ENCODE measurements at places on chromosomes 1 and 21.

DNA sequence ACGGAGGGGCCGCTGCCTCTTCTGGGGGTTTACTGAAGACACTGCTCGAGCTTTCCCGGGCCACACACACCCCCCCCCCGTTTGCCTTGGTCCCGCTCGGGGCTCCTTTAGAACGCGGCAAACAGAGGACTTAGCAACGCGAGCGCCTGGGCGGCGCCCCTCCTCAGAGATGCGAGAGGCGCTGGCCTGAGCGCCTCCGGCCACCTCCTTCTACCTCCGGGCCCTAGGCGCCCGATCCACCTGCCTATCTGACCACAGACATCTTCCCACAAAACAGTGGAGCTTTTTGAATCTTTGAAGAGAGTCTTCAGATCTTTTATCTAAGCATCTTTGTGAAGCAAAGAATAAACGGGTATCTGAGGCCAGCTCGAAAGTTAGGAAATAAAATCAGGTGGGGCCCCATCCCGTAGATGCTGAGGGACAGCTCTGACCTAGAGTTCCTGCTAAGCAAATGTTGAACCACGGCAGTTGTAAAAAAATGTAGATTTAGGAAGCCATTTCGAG, 436 bp upstream of the TTLL7 start:
- DNase-seq = peak; percentile 80

GRCh38 chr1:20266642-20267041, 24.0 kb upstream of the VWA5B1 start:
- no peak for DNase-seq

DNA sequence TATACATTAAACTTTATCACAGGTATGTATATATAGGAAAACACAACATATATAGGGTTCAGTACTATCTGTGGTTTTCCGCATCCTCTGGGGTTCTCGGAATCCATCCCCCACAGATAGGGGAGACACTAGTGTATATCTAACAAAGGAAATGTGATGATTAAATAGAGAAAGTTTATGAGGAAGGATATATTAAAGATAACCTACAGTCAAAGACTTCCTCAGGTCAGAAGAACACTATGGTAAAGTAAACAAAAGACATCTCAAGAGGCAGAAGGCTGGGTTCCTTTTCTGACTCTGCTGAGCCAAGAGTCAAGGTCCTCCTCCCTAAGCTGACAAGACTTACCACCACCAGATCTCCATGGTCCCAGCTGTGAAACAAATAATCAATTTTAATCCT, 12.1 kb downstream of the USP24 start:
- no peak for DNase-seq

DNA sequence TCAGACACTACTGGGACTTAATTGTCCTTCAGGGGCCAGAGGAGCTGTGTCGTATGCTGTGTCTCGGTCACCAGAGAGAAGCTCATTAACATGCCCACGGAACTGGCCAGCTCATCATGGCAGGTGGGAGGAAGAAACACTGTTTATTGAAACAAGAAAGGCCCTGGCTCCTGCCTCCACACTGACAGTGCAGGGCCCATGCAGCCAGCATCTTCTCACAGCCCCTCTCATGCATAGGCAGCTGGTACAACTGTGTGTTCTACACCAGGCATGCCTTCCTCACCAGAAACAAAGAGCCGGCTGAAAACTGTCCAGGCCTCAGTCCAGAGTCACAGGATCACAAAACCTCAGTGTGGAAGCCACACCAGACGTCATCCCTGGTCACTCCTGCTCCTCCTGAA, 106.0 kb downstream of the UBE2U start:
- DNase-seq = no peak

DNA sequence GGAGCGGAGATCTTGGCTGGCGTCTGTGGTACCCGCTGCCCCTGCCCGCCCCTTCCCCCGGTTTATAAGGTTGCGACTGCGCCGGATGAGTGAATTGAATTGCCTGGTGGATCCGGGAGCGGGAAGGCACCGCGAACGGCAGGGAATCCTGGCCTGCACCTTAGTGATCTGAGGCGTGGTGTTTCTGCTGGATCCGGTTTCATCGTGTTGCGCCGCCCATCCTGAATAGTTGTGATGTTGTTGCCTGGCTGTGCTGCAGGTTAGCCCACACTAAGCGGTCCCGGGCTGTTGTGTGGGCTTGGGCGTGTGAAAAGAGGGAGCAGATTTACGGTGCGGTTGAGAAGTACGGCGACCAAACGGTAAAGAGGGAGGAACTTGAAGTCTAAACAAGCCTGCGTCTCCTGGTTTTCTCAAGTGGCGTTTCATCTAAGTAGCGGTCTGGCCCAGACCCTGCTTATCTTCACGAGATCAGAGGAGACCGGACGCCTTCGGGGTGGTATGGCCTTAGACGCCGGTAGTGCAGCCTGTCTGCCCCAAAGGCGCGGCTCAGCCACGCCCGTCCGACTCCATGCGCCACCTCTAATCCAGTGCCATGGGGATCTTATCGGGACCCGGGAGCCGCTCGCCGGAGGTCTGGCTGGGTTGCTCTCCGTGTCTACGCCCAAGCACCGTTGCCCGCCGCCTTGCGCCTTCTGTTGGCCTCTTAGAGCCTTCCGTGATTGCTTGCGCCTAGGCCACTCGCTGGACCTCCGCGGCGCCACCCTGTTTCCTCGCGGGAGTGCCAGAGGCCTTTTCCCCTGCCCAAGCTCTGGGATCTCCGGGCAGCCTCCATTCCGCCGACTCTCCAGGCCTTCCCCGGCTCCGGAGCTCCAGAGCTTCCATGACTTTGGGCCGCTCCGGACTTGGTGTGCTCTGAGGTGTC, 87.5 kb upstream of the RHOU start:
- DNase-seq = peak; percentile 29

DNA sequence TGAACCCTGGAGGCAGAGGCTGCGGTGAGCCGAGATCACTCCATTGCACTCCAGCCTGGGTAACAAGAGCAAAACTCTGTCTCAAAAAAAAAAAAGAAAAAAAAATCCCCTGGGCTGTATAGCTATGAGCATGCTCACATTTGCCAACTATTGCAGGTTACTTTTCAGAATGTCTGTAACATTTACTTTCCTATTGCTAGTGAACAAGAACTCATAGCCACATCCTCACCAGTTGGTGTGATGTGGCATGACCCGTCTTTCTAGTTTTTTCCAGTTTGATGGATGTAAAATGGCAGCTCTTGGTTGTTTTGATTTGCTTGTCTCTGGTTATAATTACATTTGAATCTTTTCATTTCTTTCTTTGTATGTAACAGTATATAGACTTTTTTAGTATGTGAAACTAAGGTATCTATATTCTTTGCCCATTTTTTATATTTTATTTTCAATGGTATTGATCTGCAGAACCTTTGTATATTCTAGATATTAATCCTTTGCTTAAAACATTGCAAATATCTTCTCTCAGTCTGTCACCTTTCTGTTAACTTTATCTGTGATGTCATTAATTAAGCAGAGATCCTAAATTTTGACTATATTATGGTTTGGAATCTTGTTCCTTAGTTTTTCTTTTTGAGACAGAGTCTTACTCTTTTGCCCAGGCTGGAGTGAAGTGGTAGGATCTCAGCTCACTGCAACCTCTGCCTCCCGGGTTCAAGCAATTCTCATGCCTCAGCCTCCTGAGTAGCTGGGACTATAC, 11.6 kb downstream of the MED18 start:
- no peak for DNase-seq

DNA sequence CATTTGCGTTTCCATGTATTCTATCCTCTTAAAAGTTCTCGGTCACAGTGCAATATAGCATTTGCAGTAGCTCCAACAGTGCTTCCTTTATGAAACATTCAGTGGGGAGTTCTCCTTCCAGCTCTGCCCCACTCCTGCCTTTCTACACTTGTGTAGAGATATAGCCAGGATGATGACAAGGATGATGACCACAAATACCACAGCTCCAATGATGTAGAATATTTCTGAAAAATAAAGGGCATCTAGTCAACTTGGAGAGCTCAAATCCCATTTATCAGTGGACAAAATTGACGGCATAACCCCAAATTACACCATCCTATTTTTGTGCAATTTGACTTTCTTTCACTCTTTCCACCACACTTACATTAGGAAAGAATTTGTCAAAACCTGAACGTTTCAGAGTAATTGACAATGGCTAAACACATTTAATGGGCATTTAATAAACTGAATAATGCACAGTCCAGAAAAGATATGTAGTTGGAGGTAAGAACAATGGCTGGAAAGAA, 11.1 kb downstream of the F3 start:
- DNase-seq = no peak

DNA sequence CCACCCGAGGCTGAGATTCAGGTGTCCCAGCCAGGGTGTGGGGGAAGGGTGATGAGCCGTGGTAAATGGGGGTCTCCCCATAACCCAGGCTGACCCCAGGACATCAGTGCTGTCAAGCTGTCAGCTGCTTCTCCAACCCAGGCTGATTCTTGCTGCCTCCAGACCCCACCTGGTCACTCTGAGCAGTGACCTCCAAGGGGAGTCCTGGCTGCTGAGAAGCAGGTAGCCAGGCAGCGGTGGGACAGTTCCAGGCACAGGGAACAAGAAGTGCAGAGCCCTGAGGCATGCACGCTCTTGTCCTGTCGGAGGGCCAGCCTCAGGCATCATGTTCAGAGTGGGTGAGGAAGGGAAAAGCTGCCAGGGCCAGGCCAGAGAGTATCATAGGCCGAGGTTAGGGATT, 1.1 kb downstream of the ESPN start:
- no peak for DNase-seq

DNA sequence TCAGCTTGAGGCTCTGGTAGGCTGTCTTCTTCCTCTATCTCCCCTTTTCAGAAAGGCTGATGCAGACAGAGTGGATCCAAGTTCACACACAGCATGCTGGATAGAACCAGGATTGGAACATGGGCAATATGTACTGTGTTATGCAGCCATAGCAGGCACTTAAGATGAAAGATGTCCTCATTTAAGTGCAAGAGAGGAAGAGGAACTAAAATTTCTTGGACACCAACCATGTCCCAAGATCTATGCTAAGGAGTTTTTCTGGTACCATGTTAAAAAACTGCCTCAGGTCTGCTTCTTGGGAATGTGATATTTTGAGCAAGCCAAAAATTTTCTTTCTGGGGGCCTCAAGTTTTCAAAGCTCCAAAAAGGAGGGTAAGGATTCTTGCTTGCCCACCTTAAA, 1.2 kb downstream of the SDHB start:
- no peak for DNase-seq

- no peak for DNase-seq
Measured at GRCh38 chr1:225498549-225499136, 70.8 kb upstream of the LBR start.

DNA sequence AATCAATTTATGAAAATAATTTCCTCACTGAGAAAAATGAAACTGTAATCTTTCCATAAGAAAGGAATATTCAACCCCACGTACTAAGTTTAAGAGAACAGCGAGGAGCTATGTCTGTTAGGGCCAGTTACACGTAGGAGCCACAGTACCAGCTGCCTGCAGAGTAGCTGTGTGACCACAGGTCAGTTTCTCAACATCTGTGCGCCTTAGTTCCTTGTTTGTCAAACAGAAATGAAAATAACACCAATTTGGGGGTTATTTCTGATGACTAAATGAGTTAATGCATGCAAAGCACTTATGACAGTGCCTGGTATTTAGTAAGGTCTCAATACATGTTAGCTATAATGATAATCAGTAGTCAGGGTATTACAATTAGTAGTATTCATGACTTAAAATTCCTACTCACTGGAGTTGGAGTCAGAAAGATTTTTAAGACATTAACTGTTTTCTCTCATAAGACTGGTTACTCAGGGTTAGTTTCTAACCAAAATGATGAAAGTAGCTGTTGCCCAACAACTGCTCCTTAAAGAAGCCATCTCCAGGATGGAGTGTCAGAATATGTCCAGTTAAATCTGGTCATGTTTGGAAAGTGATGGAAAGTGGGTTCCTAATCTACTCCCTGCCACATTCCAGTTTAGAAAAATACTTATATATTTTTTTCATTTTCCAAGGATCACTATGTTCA, 85.8 kb upstream of the ZNF648 start:
- DNase-seq = peak; percentile 47

All from GM13976 (cell line).